Fibroblast of skin of right quadriceps (primary cell): ENCODE measurements at places on chromosomes 7 and 10.

GRCh38 chr7:22932896-22933295 is 81.0 kb downstream of the HYCC1 start:
- no peak for DNase-seq

- no peak for DNase-seq
These were observed 129.7 kb downstream of the ZNF365 start for GRCh38 chr10:62503872-62504271.

DNA sequence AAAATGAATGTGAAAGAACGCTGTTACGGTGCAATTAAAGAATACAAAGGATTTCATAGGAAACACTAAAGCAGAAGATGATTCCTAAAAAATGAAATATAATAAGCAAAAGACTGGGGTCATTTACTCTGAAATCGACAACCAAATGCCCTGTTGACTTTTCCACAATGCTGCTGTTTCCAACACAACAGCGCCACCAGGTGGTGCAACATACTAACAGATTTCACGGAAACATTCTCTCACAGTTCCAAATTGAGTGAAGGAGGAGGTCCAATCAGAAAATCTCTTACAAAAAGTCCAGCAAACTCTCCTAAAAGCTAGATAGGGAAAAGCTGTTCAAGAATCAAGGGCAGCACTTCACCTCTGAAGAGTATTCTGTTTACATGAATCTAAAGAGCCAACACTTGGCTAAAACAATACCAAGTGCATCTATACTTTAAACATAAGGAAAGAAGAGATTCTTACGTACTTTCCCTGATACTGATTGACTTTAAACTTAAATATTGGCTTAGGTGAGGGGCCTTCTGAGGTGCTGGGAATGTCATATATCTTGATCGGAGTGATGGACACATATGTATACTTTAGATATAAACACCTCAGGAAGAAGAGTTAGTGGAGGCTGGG is 55.9 kb downstream of the UPF2 start:
- DNase-seq: peak; percentile 73

- no peak for DNase-seq
These were observed 90.3 kb upstream of the DDC start for GRCh38 chr7:50655490-50655889.

GRCh38 chr7:86745013-86745745 is 101.5 kb downstream of the GRM3 start:
- DNase-seq: no peak

DNA sequence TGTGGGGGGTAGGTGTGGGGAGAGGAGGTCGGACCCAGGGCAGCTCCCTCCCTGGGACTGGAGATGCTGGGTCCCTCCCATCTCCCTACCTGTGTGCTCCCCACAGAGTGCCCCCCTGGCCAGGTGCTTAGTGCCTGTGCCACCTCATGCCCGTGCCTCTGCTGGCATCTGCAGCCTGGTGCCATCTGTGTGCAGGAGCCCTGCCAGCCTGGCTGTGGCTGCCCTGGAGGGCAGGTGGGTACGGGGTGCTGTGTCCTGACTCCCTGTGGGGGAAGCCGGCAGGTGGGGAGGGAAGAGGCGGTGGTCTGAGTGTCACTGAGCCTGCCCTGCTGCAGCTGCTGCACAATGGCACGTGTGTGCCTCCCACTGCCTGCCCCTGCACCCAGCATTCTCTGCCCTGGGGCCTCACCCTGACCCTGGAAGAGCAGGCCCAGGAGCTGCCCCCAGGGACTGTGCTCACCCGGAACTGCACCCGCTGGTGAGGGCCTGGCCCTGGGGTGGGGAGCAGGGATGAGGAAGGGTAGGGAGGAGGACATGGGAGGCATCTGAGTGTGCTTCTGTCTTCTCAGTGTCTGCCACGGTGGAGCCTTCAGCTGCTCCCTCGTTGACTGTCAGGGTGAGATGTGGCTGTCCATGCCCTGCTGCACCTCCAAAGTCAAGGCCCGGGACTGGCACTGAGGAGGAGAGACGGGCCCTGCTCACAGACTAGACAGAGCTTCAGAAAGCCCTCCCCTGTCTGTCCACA is 11.7 kb upstream of the ZNF862 start:
- no peak for DNase-seq

DNA sequence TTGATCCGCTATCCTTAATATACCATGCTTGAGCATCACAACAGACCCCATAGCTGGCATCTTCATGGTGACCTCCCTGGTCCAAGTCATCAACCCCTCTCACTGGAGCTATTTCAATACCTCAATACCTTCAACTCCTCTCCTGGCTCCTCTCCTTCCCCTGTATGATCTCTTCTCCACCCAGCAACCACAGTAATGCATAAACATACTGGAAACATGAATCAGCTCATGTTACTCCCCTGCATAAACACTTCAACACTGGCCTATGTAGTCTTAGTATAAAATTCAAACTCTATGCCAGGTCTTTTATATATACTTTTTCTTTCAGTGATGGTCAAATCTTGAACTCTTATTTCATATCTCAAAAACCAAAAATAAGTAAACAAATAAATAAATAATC is 31.8 kb upstream of the TMEM273 start:
- peak; percentile 23 for DNase-seq

DNA sequence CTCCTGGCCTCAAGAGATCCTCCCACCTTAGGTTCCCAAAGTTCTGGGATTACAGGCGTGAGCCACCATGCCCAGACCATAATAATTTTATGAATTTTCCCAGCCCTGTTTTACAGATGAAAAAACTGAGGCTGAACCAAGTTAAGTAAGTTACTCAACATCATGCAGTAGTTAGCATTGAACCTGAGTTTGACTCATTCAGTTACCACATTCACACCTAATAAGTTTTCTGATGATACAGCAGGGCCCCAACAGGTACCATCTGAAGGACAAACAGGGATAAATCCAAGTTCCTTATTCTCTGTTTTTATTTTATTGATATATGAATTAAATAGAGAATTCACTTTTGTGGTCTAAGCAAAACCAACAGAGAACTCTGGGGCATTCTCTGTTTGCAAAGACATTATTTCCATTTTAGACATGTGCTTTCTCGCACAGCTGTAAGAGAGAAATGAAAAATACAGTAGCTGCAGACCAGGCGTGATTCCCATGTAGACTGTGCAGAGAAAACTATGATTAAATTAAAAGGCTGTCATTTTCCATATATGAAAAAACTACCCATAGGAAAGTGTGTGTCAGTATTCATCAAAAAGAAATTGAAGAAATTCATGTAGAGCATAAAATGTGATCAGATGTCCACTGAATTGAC is 26.6 kb downstream of the APBB1IP start:
- no peak for DNase-seq

DNA sequence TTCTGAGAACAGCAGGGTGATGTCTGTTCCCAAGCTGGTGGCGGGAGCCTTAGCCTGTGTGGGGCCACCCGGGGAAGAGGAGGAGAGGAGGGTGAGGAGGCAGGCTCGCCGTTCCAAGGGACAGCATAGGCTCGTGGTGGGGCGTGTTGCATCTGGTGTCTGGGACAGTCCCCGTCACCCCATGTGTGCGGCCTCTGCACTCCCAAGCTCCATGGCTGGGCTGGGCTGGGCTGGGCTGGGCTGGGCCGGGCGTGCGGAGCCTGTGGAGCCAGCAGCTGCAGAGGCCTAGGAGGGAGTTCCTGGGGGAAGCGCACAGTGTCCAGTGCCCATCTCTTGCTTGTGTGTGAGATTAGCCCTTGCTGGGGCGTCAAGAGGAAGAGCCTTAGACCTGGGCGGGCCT is 20.9 kb upstream of the TTYH3 start:
- no peak for DNase-seq

DNA sequence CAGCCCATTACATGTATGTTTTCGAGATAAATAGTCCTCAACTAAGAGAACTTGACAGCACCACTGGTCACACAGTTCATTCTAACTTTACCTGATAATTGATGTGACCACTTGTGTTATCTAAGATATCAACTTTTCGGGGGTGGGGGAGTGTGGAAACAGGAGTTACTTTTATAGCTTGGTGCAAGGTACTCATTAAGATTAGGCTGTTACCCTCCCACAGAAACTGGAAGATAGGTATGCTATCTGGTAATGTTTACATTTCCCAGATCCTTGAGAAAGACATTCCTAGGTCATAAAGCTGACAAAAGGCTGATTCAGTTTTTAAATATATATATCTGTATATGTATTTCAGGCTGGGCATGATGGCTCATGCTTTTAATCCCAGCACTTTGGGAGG is 11.1 kb downstream of the ERVW-1 start:
- no peak for DNase-seq

- DNase-seq: peak; percentile 89
These were observed 10.4 kb downstream of the CPA2 start for GRCh38 chr7:130276796-130277762.

GRCh38 chr10:45817130-45817859 is 30.0 kb downstream of the AGAP4 start:
- no peak for DNase-seq

GRCh38 chr10:117492504-117492903 is 50.0 kb upstream of the EMX2 start:
- peak; percentile 61 for DNase-seq

GRCh38 chr7:153838591-153838990 is 213.6 kb upstream of the DPP6 start:
- no peak for DNase-seq

- no peak for DNase-seq
These were observed 112.1 kb downstream of the GALNT11 start for GRCh38 chr7:152137476-152138025.

GRCh38 chr10:7428673-7429350 is 18.0 kb upstream of the SFMBT2 start:
- no peak for DNase-seq

GRCh38 chr10:44467900-44468299 is 83.0 kb upstream of the CXCL12 start:
- DNase-seq: no peak

GRCh38 chr7:126016722-126017121 is 1087.1 kb upstream of the POT1 start:
- DNase-seq: no peak

GRCh38 chr10:102962951-102963755 is 45.1 kb downstream of the CNNM2 start:
- no peak for DNase-seq

GRCh38 chr7:135706858-135707569 is 21.0 kb downstream of the SLC13A4 start:
- DNase-seq: no peak

- no peak for DNase-seq
These were observed 33.8 kb downstream of the HIP1 start for GRCh38 chr7:75704928-75705327.

- DNase-seq: peak; percentile 87
These were observed 14.1 kb upstream of the MYPN start for GRCh38 chr10:68095153-68095552.

DNA sequence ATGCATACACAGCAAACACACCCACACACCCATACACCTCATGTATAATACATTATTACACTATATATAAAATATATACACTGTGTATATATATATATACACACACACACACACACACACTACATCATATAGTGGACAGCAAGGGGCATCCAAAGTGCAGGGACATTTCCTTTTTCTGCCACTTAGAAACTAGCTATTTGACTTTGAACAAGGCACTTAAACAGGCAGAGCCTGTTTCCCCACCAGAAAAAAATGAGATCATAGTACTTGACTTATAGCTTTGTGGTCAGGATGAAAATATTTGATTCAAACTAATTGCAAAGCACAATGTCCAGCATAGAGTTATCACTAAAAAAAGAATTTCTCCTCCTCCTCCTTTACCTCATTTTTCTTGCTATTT is 254.3 kb upstream of the NPVF start:
- no peak for DNase-seq

DNA sequence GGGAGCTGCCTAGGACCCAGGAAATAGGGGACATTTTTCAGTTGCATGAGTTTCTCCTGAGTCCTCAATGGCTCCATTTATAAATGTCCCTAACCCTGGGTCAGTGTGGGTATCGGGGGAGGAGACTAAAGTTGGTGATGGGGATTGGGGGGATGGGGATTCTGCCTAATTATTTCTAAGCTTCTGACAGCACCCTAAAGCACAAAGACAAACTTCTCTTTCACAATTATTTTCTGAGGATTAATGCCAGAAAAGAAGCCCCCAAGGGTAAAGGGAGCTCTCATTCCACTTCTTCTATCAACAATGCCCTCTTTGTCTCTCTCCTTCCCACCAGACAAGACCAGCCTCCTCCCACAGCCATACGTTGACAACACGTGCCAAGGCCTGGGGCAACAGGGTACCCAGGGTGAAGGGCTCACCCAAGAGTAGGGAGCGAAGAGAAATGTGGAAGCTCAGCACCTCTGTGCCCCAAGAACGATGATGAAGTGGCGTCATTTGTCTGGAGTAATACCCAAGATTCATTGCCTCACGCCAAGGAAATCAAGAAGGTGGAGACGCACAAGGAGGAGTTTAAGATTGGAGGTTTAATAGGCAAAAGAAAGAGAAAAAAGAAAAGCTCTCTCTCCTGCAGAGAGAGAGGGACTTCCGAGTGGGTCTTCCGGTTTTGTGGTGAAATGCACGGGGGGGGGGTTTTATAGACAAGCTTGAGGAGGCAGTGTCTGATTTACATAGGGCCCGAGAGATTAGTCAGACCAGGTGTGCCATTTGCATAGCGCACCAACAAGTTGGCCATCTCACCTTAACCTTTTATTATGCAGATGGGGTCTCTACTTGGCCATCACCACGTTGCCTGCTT is 14.4 kb upstream of the GJC3 start:
- DNase-seq: no peak

GRCh38 chr7:126052229-126052628 is 1122.6 kb upstream of the POT1 start:
- DNase-seq: no peak

DNA sequence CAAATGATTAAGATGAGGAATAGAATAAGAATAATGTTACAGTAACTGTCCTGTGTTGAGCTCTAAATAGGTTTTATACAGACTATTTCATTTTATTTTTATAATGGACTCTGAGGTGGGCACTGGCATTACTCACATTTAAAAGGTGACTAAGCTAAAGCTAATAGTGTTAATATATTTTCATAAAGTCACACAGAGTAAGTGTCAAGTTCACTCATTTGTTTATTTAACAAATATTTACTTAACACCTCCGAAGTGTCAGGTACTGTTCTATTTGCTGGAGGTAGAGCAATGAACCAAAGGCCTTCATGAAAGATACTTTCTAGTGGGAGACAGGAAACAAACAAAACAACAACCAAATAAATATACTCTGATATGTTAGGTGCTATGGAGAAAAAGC is 44.0 kb downstream of the ASB4 start:
- DNase-seq: no peak

DNA sequence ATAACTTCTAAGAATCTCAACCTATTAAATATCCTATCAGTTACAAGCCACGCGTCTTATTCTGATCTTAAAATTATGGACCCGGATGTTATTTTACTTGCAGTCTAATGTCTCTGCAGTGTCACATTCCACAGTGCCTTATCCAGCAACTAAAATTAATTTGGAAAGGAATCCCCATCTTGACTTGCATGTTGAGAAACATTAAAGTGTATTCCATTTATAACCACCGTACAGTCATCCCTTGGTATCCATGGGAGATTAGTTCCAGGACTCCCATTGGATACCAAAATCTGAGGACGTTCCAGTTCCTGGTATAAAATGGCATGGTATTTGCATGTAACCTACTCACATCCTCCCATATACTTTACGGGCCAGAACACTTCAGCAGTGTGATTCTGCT is 194.7 kb downstream of the ARHGAP21 start:
- DNase-seq: no peak
